ENCODE measurements at places on chromosomes 12 and 14.

DNA sequence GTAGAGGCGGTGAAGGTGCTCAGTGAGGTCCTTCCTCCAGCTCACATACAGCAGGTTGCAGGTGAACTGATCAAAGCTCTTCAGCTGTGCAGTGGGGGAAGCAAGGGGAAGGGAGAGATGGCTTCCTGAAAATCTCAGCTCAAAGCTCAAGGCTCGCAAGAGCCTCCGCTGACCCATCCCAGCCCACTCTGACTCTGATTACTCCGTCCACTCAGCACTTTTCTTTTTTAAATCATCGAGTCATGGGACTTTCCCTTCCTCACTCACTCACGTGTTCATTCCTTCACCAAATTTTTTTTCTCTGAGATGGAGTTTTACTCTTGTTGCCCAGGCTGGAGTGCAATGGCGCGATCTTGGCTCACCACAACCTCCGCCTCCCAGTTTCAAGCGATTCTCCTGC lies 4.7 kb downstream of the ABCD4 start:
- DNase-seq: no peak

- DNase-seq: peak; percentile 80
Observed at GRCh38 chr14:61178226-61179060, 102.7 kb downstream of the TMEM30B start.

- no peak for DNase-seq
Observed at GRCh38 chr14:32407130-32407529, 78.0 kb downstream of the AKAP6 start.

DNA sequence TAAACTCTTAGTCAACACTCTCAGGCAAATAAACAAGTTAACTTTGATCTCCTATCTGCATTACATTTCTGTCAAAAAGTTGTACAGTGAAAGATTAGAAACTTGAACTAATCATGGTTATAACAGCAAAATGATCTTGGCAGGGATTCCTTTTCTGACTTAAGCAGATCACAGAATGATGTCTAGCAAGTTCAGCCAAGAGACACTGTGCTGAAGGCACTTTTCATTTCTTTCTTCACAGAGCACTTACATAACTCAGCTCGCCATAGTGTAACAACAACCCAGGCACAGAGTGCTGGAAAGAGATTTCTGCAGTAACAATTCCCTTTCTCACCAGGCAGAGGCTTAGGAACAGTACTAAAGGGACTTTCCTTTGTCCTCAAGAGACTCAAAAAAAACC lies 19.6 kb upstream of the CSRP2 start:
- DNase-seq: no peak

DNA sequence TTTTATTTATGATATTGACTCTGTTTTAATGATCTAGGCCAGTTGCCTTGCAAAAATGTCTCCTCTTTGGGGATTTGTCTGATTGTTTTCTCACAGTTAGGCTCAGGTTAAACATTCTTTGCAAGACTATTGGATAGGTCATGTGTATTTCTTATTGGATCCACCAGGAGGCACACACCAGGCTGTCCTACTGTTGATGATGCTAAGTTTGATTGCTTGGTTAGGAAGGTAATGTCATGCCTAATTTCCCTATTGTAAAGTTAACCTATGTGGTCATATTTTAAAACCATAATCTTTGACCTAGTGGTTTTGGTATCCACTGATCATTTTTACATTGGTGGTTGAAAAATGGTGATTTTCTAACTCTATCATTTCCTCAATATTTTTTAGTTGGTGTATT lies 137.1 kb downstream of the BRMS1L start:
- DNase-seq: no peak

DNA sequence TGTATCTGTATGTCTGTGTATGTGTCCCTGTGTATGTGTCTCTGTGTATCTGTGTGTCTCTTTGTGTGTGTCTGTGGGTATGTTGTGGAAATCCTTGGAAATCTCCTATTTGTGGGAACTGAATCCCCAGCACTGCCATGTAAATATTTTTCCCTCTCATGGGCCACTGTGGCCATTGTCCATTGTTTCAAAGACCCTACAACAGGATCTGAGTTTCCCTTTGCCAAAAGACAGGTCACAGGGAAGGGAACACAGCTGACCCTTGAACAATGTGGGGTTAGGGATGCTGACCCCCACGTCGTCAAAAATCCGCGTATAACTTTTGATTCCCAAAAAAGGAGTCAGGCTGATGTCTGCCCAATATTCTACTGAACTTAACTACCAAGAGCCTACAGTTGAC lies 22.5 kb upstream of the BCL2L14 start:
- no peak for DNase-seq

DNA sequence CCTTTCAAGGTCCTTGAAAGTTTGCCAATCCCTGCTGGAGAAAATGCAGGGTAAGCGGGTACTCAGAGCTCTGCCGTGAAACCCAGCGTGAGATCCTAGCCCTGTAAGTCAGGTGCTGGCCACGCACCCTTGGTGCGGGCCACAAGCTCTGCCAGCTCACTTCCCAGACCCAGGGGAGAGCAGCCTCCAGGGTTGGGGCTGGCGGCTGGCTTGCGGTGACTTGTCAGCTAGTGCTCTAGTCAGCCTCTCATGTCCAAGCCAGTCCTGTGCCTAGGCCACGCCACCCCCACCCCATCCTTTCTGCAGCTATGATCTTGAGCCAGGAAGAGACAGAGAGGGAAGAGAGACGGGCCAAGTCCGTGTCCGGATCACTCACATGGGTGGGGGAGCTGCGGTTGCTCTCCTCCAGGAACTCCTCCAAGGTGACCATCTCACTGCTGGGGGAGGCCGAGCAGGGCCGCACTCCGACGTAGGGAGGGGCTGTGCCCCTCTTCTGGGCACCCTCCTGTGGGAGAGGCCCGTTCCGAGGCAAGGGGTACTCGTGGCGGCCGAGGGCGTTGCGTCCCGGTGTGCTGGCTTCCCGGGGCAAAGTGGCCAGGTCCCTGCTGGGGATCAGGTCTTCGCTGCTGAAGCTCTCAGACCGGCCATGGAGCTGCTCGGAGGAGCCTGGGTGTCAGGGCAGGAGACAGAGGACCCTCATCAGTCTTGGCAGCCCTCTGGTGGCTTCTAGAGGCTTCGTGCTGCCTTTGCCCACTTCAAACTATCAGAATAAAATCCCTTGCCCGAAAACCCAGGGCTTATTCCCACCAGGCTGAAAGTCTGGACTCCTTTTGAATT lies 33.3 kb upstream of the GPR68 start:
- no peak for DNase-seq

GRCh38 chr14:72783741-72784140 lies 110.2 kb downstream of the DPF3 start:
- no peak for DNase-seq

DNA sequence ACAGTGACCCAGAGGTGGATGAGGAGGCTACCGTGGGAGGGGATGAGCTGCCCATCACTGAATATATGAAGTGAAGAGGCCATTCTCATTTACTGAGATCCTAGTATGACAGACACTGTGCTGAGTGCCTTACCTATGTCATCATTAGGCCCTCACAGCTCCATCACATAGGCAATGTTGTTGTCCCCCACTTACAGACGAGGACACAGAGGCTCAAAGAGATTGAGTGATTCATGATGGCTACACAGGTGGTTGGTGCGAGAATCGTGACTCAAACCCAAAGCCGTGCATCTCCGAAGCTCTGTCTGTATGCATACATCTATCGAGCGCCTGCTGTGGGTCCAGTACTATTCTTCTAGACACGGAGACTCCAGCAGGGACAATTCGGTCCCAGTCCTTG lies 5.9 kb upstream of the CCDC197 start:
- no peak for DNase-seq

DNA sequence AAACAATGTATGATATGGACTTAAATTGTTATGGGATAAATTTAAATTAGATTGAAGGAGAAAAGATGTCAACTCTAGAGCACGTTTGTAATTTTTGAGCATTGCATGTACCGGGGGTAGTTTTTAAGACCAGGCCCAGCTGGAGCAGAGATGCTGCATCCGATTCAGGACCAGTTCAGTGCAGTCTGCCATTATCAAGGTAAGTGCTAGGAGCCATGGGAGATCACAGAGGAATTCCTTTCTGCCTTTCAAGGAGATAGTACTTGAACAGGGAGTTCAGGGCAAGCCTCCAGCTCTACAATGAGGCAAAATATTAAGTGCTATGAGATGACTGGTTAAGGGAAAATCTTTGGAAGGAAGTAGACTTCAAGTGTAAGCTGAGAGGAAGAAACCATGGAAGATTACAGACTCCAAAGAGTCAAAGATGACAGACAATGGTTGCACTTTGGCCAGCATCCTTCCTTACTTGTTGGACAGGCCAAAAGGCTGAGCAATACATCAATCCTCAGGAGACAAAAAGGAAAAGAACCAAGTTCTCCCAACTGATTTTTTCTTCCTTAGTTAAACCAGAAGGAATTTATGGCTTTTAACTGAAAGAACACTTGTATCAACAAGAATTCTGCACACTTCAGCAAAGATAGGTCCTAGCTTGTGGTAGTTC lies 113.2 kb upstream of the HIF1A start:
- no peak for DNase-seq

GRCh38 chr12:47858511-47859266 lies 39.0 kb upstream of the HDAC7 start:
- peak; percentile 54 for DNase-seq

- DNase-seq: no peak
Observed at GRCh38 chr12:11568155-11568761, 81.2 kb upstream of the ETV6 start.

DNA sequence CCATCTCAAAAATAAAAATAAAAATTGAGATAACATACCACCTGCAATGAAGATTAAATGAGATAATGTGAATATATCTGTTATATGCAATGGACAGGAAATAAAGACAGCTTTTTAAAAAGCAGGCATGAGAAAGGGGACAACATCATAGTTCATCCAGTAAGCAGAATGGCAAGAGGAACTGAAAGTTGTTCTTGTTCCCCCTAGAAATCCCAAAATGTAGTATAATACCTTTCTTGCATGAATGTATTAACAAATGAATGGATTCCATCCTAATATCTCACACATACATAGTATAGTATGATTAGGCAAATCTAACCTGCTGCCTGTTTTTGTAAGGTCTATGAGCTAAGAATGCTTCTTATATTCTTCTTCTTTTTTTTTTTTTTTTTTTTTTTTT lies 31.4 kb downstream of the FGD6 start:
- no peak for DNase-seq

- peak; percentile 8 for DNase-seq
Observed at GRCh38 chr12:5317556-5317955, 114.4 kb upstream of the NTF3 start.

- no peak for DNase-seq
Observed at GRCh38 chr12:59070322-59070933, 150.1 kb upstream of the LRIG3 start.

DNA sequence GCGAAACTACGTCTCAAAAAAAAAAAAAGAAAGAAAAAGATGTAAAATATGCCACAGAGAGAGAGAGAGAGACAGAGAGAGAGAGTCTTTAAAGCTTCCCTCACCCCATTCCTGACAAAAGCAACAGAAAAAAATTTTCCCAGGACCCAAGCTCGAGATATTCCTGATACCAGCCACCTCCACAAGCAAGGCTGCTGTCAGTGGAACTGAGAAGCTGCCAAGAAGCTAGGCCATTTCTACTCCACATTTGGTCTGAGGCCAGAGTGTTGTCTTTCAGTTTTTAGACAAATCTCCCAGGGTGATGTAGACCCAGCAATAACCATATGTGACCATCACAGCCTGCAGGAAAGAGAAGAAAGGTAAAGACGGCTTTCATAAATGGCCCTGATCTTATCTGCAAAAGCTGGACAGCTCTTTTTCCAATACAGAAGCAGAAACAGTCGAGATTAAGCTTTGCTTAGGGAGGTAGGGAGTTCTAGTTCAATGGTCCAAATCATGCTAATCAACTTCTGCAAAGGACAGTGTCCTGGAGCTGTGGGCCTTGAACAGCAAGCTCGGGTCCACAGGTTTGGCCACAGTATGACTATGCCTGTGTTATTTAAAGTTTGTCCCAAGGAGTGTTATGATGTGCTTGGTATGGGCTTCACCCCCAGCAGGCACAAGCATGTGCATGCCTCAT lies 130.3 kb upstream of the NUDT4 start:
- DNase-seq: no peak

DNA sequence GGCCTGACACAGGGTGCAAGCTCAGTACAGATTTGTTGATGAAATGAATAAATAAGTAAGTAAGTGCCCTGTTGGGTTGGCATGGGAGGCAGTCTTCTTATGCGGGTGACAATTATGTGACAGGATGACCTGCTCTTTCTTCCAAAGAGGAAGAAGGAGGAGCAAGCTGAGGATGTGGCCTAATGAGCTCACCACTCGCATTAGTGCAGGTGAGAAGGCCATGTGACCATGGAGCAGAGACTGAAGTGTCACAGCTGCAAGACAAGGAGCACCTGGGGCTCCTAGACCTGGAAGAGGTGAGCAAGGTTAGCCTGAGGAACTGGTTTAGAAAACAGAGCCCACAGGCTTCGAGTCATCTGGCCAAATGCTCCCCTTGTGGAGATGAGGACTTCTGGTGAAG lies 34.9 kb downstream of the LRTM2 start:
- no peak for DNase-seq
